Left kidney (tissue), 8 donors: ENCODE measurements at places on chromosomes 5 and 9.
A peak's percentile ranks its signal among the peaks of the same experiment; 100 is the strongest.

DNA sequence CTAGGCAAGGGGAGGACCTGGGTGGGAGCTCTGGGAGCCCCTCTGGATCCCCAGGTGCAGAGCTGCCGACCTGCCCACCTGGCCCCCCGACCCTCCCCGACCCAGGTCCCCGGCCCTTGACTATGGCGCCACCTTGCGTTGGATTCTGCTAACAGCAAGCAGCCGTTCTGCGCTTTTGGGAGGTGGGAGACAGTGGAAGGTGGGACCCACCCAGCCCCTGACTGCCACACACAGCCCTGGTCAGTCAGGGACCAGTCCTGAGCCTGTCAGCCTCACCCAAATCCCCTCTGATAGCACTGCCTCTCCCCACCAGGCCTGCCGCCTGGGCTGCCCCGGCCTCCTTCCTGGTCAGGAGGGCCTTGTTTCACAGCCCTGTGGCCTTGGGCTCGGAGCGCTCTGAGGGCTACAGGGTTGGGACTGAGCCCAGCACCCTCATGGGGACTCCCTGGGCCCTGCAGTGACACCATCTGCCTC, 77.9 kb downstream of the HMCN2 start:
- DNase-seq, result no peak

- DNase-seq, result no peak
Measured at GRCh38 chr5:64183956-64184355, 18.3 kb downstream of the RNF180 start.

GRCh38 chr9:33109850-33110595, 33.5 kb upstream of the SMU1 start:
- DNase-seq, result no peak

GRCh38 chr5:14217587-14217986, 74.4 kb downstream of the TRIO start:
- DNase-seq, result no peak

DNA sequence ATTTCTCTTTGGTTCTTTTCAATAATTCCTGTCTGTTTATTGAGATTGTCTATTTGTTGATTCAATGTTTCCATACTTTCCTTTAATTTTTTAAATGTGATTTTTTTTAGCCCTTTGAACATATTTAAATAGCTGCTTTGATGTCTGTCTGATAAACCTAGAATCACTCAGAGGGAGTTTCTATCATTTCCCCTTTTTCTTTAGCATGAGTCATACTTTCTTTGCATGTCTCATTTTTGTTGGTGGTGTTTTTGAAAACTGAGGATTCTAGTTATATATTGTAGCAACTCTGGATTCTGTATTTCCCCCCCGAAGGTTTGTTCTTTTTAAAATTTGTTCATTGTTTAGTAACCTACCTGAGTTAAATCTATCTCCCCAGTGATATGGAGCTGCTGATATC, 24.2 kb upstream of the ZNF618 start:
- no peak for DNase-seq

DNA sequence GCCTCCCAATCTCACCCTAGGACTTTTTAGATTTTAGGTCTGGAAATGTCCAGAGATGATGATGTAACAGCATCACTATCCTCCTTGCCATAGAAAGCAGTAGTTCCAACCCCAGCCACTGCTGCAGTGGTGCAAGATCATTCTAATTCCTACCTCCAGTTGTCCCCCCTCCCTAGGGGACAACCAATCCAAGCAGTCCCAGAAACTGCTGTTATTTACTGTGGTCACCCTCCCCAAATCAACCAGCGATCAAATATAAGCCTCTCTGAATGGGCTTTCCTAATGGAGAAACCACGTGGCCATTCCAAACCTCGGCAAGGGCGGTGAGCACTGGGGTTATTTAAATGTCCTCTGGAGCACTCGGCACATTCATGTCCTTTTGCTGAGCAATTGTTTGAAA, 159.8 kb downstream of the SLF1 start:
- DNase-seq, result no peak

DNA sequence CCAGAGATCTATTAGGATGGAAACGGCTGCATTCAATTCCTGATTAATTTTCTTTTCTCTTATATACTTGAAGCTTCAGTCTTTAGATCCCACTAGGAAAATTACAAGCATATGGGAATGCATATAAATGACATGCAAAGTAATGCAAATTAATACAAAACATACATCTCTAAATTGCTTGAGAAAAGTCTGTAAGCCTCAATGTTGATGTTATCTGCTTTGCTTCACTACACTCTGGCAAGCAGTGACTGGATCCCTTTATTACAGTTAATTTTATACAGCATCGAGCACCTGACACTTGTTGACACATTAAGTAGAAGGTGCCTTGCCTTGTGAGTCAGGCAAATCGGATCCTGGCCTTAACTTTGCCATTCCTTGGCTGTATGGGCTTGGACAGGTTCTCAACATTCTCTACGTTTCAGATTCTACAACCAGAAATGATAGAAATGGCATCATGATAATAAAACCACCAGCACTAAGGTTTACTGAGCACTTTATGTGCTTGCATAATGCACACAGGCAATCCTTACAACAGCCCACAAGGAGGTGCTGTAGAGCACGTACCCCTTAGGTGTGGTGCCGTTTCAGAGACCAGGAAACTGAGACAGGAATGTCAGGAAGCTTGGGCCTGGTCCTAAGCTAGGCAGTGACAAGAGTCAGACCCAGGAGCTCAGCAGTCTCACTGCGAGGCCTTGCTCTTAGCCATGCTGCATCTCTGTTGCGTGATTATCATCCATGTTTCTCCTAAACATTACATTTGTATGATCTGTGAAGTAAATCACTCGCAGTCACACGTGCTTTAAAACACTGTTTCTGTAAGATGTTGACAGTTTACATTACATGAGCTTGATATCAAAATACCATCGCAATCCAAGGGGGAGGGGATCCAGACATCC, 2.7 kb downstream of the GCNT4 start:
- no peak for DNase-seq

DNA sequence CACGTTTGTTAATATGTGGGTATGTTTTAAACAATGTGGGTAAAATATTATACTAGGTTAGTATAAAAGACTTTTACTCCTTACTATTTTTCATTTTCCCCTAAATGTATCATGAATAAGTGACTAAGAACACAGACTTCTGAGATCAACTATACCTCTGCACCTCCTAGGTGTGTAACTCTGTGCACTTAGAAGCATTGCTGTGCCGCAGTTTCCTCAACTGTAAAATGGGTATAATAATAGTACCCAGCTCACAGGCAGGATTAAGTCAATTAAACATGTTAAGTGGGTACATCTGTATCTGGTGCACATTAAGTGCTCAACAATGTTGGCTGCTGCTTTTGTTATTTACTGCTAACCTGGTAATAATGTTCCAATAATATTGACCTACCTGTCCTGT, 21.6 kb upstream of the F2R start:
- DNase-seq, result no peak

DNA sequence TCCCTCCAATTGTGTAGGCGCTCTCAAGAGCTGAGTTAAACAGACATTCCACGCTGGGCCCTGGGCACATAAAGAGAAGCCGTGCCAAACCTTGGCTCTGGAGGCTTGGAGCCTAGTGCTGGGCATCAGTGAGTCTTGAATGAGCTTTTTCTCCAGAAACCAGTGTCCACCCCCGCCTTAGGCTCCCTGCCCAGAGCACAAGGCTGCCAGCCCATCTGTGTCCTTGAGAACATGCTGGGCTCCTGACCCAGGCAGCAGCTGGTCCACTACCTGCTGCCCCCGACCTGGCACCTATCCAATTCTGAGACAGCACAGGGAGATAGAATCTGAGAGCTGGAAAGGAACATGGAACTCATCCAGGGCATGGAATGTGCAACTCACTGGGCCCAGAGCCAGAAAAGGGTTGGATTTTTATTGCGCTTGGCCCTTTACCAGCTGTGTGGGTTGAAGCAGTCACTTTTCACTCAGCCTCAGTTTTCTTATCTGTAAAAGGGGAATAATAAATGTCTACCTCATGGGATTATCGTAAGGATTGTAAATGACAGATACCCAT, 92.4 kb upstream of the CPLX2 start:
- DNase-seq, result no peak

- peak; percentile 25 for DNase-seq
Measured at GRCh38 chr5:64958757-64959391, 190.1 kb downstream of the CWC27 start.
